ENCODE measurements at places on chromosomes 5 and 9.

DNA sequence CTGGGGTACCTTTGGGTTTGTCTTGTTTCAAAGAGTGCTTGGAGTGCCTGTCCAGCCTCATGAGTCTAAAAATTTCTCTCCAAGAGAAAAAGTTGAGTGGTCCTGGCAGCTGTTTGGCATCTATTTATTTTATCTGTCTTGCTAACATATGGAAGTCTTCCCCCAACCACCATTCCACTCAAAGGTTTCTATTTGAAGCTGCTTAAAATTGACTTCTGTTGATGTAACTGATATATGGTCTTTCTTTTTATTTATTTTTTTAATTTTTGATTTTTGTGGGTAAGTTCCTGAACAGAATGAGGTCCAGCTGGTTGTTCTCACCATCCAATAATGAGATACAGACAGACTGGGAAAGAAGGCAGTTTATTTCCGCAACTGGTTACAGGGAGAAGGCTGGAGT lies 178.7 kb upstream of the SGCD start:
- DNase-seq, result peak; percentile 59

DNA sequence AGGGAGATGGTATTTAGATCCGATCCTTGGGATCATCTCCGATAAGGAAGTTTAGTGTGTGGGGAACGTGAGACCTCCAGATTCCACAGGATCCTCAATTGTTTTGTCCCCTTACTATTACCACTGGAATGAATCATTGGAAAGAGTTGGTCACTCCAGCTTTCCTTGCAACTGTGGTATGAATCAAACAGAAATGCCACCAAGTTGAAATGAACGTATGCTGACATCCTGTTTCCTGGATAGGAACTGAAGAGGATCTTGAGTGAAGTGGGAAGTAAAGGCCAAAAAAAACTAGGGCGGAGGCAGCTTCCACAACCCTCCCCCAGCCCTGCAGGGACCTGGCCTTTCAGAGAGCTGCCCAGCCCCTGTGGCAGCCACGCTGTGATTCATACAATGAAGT lies 23.9 kb downstream of the IRX1 start:
- no peak for DNase-seq

DNA sequence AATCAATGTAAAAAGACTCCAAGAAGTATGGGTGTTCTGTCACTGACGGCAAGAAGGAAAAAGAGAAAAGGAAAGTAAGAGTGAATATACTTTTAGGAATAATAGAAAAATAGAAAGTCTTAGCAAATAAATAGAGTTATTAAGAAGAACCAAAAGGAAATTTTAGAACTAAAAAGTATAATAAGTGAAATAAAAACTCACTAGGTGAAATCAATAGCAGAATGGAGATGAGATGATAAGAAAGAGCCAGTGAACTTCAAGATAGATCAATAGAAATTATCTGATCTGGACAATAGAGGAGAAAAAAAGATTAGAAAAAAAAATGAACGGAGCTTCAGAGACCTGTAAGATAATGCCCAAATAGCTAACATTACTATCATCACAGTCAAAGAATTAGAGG lies 31.6 kb upstream of the ANXA6 start:
- no peak for DNase-seq

- DNase-seq, result peak; percentile 22
These were observed 494 bp downstream of the CERT1 start for GRCh38 chr5:75510836-75511434.

DNA sequence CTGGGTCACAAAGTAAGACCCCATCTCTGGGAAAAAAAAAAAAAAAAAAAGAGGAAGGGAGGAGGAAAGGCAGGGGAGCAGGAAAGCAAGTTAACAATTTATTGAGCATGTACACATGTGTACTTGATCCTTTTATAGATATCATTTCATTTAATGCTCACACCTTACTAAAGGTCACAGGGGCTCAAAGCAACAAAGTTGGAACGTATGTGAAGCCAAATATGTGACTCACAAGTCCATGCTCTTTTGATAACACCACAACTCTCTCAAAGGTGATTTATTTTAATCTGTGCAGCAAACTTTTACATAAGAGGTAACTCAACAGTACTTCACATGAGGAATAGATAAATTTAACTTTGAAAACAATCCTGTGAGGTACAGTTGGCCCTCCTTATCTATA lies 34.4 kb upstream of the DTWD2 start:
- no peak for DNase-seq

DNA sequence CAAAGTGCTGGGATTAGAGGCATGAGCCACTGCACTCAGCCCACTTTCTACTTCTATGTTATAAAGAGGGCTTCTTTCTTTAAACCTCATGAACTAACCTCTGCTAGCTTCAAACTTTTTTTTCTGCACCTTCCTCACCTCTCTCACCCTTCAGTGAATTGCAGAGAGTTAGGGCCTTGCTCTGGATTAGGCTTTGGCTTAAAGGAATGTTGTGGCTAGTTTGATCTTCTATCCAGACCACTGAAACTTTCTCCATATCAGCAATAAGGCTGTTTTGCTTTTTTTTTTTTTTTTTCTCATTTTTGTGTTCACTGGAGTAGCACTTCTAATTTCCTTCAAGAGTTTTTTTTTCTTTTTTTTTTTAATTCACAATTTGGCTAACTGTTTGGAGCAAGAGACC lies 216.4 kb upstream of the MAP3K1 start:
- no peak for DNase-seq

- no peak for DNase-seq
These were observed 1.4 kb downstream of the NR3C1 start for GRCh38 chr5:143402017-143402552.

- DNase-seq, result no peak
These were observed 222.3 kb downstream of the DMRT2 start for GRCh38 chr9:1272488-1272887.

GRCh38 chr5:88761269-88761850 lies 121.6 kb downstream of the MEF2C start:
- DNase-seq, result peak; percentile 52

DNA sequence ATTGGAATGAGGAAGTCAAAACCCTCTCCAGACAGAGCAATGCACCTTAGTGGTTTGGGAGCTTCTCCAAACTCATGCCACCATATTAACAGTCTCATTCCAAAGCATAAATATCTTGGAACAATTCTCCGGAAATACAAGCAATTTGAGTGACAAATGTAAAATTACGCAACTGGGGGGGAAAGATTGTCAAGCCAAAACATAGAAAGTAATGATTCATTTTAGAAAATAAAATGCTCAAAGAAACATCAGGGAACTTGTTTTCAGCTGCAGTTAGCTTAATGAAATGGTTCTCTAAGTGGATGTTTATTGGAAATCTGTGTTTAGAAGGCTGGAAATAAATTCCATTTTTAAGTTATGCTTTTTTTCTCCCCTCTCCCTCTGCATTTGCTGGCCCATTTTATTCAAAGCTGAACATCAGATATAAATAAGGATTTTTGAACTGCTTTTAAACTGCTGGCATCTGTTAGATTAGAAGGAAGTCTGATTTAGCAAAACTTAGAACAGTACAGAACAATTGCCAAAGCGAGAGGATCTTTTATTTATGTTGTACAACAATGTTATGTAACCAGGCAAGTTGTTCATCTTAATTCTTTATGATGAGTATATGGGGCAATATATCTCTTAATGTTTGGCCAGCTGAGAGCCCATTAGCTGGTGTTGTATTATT lies 551.9 kb downstream of the PRELID2 start:
- no peak for DNase-seq

DNA sequence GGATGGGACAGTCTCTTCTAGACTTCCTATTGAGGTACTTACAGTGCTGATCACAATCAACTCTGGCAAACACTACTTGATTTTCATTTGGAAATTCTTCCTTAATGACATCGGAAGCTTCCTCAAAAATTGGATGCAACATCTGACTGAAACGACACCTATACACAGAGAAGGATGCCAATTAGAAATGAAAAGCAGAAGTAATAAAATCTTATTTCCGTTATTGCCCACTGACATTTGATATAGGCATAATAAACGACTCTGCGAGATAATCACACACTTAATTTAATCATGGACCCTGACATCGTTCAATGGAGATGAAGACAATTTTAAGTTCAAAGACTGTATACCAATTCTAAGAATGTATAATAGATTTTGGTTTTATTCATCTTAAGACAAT lies 46.4 kb downstream of the ERP44 start:
- no peak for DNase-seq

GRCh38 chr5:132883261-132883834 lies 9.9 kb downstream of the LEAP2 start:
- DNase-seq, result peak; percentile 67

- no peak for DNase-seq
These were observed 108.0 kb downstream of the PAM start for GRCh38 chr5:102863058-102863457.

GRCh38 chr9:112771359-112772214 lies 21.0 kb downstream of the SNX30 start:
- DNase-seq, result peak; percentile 67

DNA sequence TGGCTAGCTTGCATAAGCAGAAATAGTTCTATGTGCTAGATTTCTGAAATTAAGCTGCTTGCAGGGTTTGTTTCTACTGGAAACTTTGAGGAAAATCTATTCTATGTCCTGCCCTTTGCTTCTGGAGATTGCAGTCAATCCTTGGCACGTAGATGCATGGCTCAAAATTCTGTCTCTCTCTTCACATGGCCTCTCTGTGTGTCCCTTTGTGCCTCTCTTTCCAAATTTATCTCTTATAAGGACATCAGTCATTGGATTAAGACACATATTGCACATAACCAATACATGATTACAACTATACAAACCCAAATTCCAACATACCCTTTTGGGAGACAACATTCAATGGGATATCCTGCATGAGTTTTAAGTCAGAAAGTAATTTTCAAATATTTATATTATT lies 744.3 kb upstream of the CTNND2 start:
- no peak for DNase-seq

- no peak for DNase-seq
These were observed 23.1 kb downstream of the P4HA2 start for GRCh38 chr5:132204371-132205135.

- DNase-seq, result no peak
These were observed 36.3 kb upstream of the CDH10 start for GRCh38 chr5:24681106-24681505.

- no peak for DNase-seq
These were observed 351.9 kb downstream of the ENC1 start for GRCh38 chr5:74288448-74289108.

DNA sequence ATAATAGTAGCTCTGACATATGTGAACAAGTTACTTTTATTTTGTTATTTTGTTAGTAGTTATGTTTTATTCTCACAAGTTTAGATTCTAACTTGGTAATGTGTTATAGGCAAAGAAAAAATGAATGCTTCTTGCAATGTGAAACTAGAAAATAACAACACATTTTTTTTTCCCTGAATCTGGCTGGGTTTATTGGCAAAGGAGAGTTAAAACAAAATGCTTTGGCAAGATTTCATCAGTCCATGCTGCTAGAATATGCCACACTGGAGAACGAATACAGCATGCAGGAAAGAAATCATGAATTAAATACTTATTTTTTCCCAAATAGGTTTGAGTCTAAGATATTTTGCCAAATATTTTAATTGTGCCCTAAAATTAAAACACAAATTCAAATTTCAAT lies 1048.1 kb upstream of the ACO1 start:
- no peak for DNase-seq

GRCh38 chr5:143932584-143932983 lies 120.6 kb downstream of the HMHB1 start:
- no peak for DNase-seq

DNA sequence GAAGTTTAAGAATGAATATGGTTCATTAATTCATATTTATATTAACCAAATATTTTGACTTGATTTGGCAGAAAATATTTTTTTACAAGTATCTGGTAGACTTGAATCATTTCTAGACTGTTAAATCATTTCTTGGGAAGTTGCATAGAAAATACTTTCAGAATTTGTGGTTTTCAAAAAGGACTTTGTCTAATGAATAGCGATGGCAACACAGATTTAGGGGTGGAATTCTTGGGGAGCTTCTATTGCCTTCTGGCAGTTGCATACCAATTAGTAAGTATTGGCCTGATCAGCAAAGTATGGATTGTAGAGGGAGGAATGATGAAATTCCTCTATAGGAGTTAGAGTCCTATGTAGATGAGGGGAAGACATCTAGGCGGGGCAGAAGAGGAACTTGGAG lies 68.6 kb upstream of the CKMT2 start:
- DNase-seq, result peak; percentile 58

DNA sequence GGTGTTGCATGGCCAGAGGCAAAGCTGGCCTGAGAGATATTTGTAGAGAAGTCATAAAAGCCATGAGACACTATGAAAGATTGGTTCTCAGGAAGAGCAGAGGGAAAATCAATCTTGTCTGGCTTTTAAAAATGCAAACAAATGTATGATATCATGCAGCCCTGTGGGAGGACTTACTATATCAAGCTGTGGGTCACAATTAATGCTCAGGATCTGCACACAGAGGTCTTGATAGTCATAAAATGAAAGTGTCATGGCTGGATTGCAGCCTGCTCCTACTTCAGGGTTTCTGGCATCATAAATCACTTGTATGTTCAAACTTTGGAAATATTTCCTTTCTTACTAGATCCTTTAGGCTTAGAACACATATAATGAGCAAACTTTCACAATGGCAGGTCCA lies 151.5 kb downstream of the SEMA6A start:
- DNase-seq, result no peak
